ENCODE measurements at places on chromosomes 5 and 9.

DNA sequence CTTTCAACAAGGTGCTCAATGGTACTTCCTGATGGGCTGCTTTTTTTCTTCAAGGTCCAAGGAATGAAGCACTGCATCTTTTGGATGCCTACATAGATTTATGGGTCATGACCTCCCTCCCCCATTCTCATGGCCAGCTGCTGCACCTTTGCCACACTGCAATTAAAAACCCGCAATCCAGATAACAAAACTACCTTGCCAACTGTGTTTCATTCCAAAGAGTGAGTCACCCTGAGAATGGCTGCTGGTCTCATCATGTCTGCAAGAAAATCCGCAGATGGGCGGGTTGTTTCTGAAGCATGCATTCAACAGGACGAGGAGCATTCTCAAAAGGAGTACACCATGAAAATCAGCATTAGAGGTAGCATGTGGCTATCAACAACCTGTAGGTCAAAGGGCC lies 139.8 kb downstream of the ELAVL2 start:
- DNase-seq = no peak

- no peak for DNase-seq
Observed at GRCh38 chr9:107856633-107857032, 367.1 kb upstream of the KLF4 start.

DNA sequence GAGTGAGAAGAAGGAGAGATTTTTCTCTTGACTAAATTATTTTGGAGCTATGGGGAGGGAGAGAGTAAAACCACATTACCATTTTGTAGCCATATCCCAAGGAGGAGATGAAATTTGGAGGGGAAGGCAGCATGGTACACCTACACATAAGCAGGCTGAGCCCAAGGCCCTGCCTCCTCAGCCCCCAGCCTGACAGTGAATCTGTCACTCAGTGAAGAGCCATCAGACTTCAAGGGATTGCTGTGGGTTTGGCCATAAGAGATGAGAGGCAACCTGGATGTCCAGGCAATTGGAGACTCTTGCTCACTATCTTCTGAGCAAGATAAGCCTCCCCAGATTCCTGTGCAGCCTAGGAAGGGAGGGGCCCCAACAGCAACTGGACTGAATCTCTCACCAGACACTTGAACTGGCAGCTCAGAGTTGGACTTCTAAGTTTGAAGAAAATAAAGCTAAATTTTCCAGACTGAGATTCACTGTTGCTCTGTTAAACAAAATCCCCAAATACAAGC lies 216.6 kb downstream of the SEMA6A start:
- no peak for DNase-seq

DNA sequence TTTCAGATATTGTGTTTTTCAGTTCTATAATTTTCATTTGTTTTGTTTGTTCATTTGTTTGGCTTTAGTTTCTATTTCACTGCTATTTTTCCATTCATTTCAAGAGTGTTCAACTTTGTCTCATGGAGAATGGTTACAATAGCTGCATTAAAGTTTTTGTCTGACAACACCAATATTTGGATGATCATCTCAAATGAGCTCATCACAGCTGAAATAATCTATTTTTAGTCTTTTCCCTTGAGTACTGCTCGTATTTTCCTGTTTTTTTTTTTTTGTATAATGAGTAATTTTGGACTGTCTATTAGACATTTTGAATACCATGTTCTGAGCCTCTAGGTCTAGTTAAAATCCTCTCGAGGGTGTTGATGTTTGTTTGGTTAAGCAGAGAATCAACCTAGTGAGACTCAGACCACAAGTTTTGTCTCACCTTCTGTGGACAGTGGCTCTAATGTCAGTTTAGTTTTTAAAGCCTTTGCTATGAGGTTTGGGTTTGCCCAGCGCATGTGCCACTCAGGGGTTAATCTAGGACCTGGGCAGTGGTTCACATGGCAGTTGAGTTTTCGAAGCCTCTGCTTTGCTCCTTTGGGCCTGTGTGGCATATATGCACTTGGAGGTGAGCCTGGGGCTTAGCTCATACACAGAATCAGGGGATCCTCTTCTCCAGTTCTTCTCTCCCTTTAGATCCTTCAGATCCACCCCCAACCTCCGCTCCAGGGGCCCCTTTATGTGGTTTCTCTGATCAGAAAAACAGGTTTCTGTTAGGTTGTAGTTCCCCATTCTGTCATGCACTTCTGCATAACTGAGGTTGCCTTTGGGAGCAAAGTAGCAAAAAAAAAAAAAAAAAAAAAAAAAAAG lies 79.8 kb downstream of the ARSB start:
- DNase-seq = no peak

GRCh38 chr9:36937951-36938350 lies 96.1 kb downstream of the PAX5 start:
- DNase-seq = no peak

Data from activated CD4-positive, alpha-beta T cell treated with anti-CD3 and anti-CD28 coated beads, Interleukin-2, amount 50 U/mL, for 24 hours (primary cell).